Activated CD4-positive, alpha-beta T cell treated with anti-CD3 and anti-CD28 coated beads, Interleukin-2, amount 50 U/mL, for 4 hours (primary cell): ENCODE measurements at places on chromosomes 11 and 22.

DNA sequence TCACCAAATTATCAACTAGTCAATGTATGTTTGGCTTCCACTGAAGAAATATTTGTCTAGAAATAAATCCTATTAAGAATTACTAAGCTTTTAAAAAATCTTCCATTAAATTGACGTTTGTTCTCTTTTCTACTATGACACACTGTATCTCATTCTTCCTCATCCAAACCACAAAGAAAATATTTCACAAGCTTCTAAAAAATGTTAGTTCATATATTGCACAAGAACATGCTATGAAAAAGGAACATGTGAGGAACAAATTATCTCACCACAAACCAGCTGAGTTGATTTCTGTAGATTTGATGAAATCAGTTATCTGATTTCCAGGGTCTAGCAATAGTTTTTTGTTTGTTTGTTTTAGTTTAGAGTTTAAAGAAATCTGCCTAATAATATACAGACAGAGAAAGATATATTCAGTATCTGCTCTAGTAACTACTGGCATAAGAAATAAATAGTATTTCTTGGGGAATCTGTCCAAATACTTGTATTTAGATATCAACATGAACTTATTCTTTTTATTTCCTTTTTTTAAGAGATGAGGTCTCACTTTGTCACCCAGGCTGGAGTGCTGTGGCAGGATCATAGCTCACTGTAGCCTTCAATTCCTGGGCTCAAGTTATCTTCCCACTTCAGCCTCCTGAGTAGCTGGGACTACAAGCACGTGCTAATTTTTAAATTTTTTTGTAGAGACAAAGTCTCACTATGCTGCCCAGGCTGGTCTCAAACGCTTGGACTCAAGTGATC, 161.7 kb downstream of the ATG16L2 start:
- no peak for DNase-seq

- no peak for DNase-seq
These were observed 166.2 kb downstream of the PGR start for GRCh38 chr11:100963375-100963774.

DNA sequence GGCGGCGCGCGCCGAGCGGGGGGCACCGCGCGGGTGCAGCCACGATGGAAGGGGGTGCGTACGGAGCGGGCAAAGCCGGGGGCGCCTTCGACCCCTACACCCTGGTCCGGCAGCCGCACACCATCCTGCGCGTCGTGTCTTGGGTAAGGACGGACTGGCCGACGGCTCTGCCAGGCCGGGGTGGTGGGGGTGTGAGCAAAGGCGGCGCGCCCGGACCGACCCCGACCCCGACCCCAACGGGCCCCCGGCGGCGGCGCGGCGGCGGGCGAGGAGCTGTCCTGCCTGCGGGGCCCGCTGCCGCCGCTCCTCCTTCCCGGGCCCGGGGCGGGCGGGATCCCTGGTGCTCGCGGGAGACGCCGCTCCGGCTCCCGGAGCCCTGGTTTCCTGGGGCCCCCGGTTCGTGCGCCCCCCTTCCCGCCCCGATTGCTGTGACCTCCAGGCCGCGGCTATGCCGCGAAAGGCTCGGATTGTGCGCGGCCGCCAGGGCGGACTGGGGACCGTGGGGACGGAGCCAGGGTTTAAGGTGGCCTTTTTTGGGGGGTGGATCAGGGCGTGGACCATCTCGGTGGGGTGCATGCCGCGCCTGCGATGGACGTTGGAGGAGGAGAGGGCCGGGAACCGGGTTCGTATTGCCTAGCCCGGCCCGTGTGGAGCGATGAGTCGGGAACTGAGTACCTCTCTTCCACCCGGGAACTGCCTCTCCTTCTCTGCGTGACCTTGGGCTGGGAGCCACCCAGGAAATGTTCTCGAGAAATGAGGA, at the start of gene SYNGR1:
SYNGR1 (plus strand) TSS at position 25 of the 760 bp plus-strand sequence; CDS start at position 45, 20 bp downstream.
- DNase-seq: no peak

GRCh38 chr11:11302565-11302964, 50.5 kb downstream of the CSNK2A3 start:
- no peak for DNase-seq

DNA sequence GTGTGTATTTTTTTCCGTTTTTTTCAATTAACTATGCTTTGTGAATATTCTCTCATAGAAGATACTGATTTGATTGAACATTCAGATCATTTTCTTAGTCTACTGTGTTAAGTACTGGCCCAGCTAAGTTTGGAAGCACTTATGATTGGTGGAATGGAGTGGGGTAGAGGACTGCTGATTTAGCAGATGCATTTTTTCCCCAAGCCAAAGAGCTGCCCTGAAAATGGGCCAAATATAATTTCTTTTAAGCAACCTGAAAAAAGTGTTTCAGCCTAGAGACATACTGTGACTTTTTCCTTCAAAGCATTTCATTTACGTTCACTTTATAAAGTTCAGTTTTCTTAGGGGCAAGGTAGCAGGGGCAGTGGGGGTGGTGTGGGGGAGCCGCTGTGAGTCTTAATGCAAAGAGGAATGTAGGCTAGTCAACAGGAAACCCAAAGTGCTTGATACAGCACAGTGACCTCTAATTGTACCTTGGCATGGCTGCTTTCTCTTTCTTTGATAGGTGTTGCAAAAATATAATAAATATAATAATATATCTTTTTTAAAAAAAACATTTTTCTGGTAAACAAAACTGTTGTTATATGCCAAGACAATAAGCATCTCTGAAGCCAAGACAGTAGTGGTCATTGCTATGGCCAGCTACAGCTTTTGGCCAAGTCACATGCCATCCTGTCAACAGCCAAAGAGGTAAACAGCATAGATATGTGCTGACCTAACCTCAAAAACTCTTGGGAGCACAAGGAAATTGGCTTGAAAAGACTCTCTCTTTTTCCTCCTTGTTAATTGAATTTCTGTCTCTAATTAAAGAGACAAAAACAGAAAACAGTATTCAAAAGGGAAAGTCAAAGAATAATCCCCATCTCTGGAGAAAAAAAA, 58.8 kb downstream of the LIF start:
- DNase-seq: peak; percentile 17

DNA sequence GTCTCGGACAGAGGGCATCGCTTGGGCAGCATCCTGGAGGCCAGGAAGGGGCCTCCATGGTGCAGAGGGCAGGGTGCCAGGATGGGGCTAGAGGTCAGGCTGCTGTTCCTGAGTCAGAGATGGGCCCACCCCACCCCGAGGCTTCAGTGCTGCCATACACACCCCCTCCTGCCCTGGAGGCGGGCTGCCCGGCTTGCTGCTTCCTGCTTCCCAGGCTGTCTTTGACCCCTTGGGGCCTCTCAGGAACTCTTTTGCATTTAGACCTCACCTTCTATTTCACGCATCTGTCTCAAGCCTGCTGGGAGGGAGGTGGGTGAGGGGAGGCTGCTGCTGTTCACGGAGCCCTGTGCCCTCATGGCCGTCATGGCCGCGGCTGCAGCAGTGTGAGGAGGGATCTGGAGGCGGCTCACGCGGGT, 6.6 kb upstream of the GRAMD4 start:
- no peak for DNase-seq
